ENCODE measurements at places on chromosomes 3 and 15.

- no peak for DNase-seq
Measured at GRCh38 chr3:186974824-186975313, 44.5 kb downstream of the ST6GAL1 start.

- DNase-seq = no peak
Measured at GRCh38 chr3:50604628-50605588, 6.7 kb downstream of the CISH start.

DNA sequence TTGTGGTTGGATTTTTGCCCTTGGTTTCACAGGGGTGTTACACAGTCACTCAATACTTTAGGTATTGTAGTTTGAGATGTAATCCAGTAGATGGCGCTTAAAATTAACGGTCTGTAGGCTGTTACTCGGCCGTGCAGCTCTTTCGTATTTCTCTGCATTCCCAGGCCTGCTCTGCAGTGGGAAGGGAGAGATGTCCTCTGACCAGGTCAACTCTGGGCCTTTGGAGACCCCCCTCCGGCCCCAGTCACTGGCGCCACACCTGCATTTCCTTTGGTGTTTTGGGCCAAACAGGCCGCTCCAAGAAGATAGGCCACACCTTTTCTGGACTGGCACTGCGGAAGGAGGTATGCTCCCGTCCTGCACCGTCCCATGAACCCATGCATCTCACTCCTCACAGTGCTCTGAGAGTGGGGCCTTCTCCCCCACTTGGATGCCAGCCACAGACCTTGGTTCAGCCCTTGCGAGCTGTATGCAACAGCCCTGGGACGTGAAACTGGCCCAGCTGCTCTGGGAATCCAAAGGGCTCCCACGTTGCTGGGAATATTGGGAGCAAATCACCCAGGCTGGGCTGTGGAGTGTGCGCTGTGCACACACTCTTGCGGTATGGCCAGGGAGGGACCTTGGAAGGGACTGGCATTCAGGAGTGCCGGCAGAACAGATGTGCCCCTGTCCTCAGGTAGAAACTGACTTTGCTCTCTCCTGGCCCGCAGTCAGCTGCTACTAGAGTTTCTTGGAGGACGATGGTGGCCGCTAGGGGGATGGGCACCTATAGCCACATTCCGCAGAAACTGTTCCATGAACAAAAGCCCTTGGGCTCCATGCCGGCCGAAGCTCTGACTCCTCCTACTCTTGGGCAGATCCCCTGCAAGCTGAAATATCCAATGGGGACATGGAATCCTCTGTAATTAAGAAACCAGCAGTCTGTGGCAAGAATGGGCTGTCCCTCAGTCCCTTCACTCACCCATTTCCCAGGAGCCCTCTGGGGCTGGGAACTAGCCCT, 410.5 kb upstream of the CADM2 start:
- DNase-seq = no peak

DNA sequence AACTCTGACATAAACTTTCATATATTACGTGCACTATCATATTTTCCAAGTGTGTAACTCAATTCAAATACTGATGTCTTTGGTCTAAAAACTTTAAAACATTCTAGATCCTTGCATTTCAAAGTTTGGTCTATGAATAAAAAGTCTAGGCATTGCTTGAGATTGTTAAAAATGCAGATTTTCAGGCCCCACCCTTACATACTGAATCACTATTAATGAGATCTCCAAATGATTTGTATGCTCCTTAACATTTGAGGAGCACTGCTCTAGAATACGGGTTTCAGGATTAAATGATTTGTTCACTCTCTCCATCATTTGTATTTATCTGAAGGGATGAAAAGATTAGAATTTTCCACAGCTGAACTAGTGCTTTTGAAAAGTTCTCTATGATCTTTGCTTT, 202.9 kb downstream of the KBTBD8 start:
- no peak for DNase-seq

GRCh38 chr15:38564557-38565286, at the start of gene RASGRP1:
Gene RASGRP1, minus strand, starts transcription at chr15:38564814. Its CDS starts 186 bp downstream, at chr15:38564628.
- no peak for DNase-seq

DNA sequence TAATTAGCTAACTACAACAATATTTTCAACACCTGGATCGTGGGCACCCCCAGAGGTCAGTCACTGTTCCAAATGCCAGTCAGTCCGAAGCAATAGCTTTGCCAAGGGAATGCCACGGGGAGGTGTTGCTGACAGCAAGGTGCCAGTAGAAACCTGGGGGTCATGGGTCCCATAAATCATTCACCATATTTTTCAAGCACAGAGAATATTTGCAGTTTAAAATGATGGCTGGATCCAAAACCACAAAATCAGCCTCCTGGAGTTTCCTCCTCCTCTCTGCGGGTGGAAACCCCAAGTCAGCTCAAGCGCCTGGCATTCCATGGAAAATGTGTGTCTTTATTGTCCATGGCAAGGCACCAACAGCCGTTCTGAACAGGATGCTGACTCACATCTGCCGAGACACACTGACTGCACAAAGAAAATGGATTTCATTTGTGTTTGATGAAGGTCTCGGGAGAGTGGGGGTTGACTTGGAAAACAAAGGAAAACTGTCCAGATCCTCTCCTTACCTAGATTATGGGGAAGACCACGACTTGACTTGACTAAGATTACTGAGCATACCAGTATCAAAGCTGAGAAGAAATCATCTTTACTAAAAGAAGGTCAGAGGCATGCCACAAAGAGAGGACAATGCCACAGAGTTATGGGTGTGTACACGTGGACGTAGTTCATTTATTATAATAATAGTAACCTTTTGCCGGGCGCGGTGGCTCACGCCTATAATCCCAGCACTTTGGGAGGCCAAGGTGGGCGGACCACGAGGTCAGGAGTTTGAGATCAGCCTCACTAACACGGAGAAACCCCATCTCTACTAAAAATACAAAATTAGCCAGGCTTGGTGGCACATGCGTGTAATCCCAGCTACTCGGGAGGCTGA, 26.4 kb downstream of the ANXA2 start:
- DNase-seq = peak; percentile 97

DNA sequence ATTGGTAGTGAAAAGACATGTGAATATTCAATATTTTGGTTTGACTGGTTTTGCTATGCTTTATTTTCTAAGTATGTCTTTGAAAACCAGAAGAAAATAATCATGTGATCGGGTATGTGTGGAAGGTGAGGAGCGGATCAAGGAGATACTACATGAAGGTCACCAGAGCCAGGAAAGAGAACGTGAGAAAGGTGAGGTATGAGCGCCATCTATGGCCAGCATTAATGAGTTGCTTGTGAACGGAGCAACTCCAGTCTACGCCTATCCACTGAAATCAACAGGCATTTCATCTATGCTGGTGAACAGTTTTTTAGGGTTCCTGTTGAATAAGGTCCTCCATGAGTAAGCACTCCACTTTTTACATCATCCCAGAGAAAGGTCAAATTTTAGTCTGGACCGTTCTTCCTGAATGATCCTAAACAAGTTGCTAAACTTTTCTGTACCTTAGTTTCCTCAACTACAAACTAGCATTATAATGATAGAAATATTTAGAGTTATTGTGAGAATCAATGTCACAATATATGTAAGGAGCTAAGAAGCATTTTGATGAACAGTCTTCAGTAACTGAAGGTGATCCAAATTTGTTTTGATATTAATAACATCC, 1435.2 kb upstream of the CADM2 start:
- DNase-seq = peak; percentile 27

- no peak for DNase-seq
Measured at GRCh38 chr15:53580366-53580765, 179.1 kb downstream of the WDR72 start.

GRCh38 chr15:55915221-55915620, 78.2 kb downstream of the NEDD4 start:
- DNase-seq = no peak

DNA sequence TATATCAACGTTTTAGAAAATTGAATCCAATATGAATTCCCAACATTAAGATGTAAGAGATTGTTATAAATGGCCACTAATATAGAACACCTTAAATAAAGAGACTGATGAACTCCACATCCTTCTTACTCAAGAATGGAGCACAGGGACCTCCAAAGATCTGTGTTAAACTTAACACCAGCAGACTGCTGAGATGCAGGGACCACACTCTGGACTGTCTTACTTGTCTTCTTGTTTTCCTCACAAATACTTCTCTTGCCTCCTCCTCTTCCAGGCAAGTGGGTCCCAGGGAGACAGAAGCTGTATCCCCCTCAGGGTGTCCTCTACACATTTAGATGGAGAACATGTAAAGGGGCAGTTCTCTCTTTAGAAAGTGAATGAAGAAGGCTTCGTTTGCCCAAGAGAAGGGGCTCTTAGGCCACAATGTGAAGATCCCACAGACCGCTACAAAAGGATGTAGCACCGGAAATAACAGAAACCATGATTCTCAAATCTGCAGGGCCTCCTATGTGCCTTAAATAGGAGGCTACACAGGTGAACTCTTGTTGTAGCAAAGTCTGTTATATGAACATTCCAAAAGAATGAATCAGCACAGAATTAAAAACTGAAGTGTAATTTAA, 52.2 kb downstream of the SATB1 start:
- DNase-seq = no peak

- DNase-seq = no peak
Measured at GRCh38 chr15:52527911-52528563, 643 bp downstream of the MYO5A start.

- DNase-seq = no peak
Measured at GRCh38 chr15:69699096-69699495, 246.5 kb downstream of the RPLP1 start.

DNA sequence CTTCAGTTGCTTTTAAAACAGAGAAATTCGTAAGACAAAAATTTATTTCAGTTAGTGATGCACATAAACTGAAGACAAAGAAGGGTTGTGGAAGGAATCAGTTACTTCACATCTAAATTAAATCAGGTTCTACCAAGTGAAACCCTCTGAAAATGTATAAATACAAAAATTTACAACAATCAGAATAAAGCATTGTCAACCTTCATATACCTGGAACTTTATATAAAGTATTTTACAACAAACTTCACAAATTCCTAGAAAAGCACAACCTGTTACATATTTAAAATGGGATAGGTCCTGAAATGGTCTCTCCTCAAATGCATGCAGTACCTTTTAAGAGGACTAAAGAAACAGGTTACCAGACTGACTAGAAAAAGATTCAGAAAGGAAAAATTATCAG, 26.9 kb downstream of the ATOSA start:
- DNase-seq = no peak

- DNase-seq = no peak
Measured at GRCh38 chr3:184222521-184222920, 6.9 kb upstream of the VWA5B2 start.

DNA sequence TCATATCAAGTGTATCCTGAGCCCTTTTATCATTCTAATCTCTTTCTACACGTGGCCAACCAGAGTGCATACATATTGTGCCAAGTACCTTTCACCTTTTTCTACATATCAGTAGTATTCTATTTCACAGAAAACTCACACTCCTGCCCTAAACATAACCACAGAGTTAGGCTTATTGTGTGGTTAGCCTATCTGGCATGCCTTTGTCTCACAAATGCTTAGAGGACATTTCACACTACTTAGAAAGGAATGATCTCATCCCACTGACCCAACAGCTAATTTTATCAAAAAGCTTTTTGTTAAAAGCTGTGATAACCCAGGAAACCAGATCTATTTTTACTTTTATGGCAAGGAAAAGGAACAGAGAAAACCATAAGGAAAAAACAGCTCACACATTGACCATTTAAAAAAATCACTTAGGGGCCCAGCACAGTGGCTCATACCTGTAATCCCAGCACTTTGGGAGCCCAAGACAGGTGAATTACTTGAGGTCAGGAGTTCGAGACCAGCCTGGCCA, 17.8 kb upstream of the MAP4 start:
- no peak for DNase-seq

GRCh38 chr3:168061332-168061996, 34.3 kb downstream of the GOLIM4 start:
- DNase-seq = no peak

DNA sequence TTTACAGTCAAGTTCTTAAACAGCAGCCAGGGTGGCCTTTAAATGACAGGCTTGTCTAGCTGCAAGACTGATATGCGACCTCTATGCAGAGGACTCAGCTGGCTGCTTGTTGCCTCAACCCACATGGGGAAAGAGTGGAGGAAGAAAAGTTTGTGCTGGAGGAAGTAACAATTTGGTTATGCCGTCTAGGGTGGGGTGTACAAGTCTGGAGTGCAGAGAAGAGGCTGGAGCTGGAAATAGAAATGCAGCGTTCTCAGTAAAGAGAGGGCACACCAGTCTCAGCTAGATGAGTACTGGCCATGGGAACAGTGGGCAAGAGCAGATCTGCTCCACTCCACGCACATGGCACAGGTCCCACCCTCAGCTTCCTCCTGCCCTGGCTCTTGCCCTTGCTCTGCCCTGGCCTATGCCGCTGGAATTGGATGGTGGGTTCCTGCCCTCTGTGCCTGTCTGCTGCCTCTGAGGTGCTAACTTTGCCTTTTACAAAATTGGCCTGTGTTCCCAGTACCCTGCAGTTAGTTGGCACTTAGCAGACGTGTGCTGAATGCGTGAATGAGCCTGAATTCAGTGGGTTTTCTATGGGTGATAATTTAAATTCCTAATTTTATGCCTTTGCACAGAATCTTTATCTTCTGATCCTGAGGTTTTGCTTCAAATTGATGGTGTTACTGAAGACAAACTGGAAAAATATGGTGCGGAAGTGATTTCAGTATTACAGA, 59.7 kb upstream of the FURIN start:
- DNase-seq = no peak

DNA sequence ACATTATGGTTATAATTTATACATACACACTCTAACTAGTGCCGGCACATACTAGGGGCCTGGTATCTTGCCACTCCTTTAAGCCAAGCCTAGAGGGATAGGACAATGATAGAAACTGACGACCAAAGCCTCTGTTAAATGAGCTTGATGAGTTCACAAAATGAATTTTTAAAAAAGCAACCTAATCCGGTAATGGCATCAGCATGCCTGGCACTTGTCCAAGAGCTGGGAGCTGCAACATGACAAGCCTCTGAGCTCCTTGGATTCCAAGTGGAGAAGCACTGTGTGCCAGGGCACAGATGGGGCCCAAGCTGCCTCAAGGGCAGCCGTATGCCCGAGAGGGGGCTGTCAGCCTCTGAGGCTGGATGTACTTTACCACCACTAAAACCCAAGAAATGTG, 9.7 kb downstream of the ETV5 start:
- peak; percentile 75 for DNase-seq

GRCh38 chr3:170560717-170561382, 25.0 kb downstream of the SLC7A14 start:
- DNase-seq = no peak

DNA sequence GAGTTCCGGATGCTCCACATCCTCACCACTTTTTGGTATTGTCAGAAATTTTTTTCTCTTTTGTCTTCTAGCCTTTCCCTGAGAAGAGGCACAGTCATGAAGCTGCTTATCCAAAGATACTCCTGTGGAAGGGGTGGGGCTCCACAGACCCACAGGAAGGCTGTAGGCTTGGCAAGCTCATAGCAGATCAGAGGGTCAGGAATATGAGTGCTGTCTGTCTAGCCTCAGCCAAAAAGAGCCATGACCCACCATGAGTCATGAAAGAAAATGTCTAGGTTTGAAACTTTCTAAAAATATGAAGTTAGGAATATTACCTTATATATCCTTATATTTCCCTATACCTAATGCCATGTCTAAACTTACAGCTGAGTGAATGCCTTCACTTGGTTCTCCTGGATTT, 118.2 kb upstream of the THBS1 start:
- no peak for DNase-seq

- DNase-seq = no peak
Measured at GRCh38 chr3:33908250-33908851, 109.9 kb downstream of the PDCD6IP start.

GRCh38 chr3:77605308-77605707, 565.4 kb downstream of the ROBO2 start:
- no peak for DNase-seq

Measured in fibroblast of the conjunctiva (primary cell).